Ascending aorta (tissue), 2 donors: ENCODE measurements at places on chromosomes 5 and 9.

- no peak for DNase-seq
- H3K36me3 ChIP-seq, result no peaks in the 10 kb centered on the region
- no peaks in the 10 kb centered on the region for H3K4me1 ChIP-seq
- H3K4me3 ChIP-seq, result no peak overlapping the region
- no peaks in the 10 kb centered on the region for H3K27me3 ChIP-seq
Measured at GRCh38 chr5:9776525-9776924, 146.4 kb upstream of the TAS2R1 start.

DNA sequence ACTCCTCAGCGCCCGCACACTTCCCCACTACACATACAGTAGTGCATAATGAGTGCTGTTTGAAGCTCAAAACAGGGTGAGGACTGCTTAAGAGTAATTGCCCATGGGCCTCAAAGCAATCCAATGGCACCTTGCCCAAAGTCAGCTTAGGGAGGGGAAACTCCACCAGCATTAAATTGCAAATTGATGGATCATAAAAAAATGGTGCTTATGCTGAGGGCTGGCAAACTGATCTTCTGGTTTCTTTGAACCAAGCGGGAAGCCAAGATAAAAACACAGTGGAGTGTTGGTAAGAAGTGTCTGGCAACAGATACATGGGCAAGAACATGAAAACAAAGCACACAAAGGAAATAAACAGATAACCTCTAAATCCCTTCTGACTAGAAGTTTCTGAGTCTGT, 28.0 kb downstream of the TLE1 start:
- DNase-seq, result no peak
- no peaks in the 10 kb centered on the region for H3K36me3 ChIP-seq
- H3K4me1 ChIP-seq, result peaks cover 3% of the 10 kb centered on the region

DNA sequence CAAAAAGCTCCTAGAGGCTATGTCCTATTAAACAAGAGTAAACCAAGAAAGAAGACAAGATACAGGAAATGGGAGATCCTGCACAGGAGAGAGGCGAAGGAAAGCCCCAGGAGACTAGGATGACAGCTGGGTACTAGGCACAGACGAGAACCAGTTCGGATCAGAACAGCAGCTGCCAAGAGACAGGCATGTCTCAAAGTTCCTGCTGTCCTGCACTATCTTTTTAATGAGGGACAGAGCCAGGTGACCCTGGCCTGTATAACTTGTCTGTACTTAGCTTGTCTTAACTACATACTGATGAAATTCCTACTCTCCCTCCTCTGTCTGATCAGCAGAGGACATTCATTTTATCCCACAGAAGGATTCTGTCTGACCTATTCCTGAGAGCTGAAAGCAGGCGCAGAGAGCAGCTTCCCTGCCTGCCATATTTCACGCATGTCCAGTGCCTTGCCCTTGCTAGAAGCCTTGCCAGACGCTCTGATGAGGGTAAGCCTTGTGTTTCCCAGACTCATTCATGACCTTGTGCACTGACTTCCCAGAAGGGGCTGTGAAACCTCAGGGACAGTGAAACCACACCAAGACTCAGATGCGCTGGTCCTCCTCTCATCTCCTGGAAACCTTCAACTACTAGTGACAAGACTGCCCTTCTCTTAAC, 24.7 kb downstream of the TSC1 start:
- peaks cover 74% of the 10 kb centered on the region for H3K36me3 ChIP-seq
- no peaks in the 10 kb centered on the region for H3K27me3 ChIP-seq
- DNase-seq, result no peak
- no peaks in the 10 kb centered on the region for H3K4me1 ChIP-seq

DNA sequence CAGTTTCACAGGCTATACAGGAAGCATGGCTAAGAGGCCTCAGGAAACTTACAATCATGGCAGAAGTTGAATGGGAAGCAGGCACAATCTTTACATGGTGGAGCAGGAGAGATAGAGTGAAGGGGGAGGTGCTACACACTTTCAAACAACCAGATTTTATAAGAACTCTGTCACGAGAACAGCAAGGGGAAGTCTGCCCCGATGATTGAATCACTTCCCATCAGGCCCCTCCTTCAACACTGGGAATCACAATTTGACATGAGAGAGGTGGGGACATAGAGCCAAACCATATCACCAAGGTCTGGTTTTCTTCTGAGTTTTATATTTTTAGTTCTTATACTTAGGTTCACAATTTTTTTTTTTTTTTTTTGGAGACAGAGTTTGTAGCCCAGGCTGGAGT, 16.1 kb downstream of the ZCCHC9 start:
- DNase-seq, result no peak
- peaks cover 12% of the 10 kb centered on the region for H3K36me3 ChIP-seq
- no peak overlapping the region for H3K4me3 ChIP-seq
- H3K27me3 ChIP-seq, result no peaks in the 10 kb centered on the region
- no peak overlapping the region for H3K27ac ChIP-seq
- no peaks in the 10 kb centered on the region for H3K4me1 ChIP-seq

DNA sequence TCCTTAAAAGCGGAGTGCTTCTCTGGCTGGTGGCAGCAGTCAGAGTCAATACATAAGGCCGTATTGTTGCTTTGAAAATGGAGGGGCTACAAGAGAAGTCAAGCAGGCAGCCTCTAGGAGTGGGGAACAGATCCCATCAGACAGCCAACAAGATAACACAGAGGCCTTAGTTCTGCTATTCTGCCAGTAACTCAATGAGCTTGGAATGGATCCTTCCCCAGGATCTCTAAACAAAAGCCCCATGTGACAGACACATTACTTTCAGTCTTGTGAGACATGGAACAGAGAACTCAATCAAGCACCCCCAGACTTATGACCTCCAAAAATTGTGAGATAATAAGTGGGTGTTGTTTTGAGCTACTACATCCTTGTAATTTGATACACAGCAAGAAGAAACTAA, 158.6 kb downstream of the RFX3 start:
- H3K4me1 ChIP-seq, result no peaks in the 10 kb centered on the region
- no peak overlapping the region for H3K4me3 ChIP-seq
- H3K27me3 ChIP-seq, result no peaks in the 10 kb centered on the region
- no peak for DNase-seq

- peaks cover 66% of the 10 kb centered on the region for H3K4me1 ChIP-seq
- H3K27me3 ChIP-seq, result no peaks in the 10 kb centered on the region
- H3K4me3 ChIP-seq, result no peak overlapping the region
- no peaks in the 10 kb centered on the region for H3K36me3 ChIP-seq
Measured at GRCh38 chr9:128094950-128095544, 27.0 kb downstream of the SLC25A25 start.

- no peak for DNase-seq
- H3K4me1 ChIP-seq, result no peaks in the 10 kb centered on the region
- no peaks in the 10 kb centered on the region for H3K27me3 ChIP-seq
- no peak overlapping the region for H3K27ac ChIP-seq
Measured at GRCh38 chr9:110284211-110284844, 28.0 kb upstream of the TXN start.

- DNase-seq, result no peak
- H3K27ac ChIP-seq, result no peak overlapping the region
Measured at GRCh38 chr5:92332039-92332438, 948.9 kb upstream of the ARRDC3 start.

DNA sequence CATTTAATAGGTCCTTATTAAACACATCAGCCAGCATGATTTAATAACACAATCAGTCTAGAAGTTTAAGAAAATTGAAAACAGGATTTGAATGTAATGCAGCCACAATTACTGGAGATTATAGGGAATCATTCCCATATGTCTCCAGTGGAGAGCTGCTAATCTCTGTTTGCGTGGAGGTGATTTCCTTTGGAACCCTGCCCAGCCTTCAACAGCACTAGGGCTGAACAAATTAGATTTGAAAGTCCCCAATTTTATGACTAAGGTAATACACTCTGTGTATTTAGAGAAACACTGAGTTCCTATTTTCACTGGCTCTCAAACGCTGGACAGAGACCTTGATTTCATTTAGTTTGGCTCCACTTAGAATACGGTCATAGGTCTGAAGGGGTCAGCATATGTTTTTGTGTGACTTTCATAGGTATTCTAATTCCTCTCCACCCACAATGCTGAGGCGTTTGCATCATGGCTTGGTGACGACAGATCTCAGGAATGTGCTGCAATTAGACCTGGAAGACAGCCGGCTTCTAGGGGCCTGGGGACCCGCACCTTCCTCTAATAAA, 508.3 kb downstream of the EBF1 start:
- peaks cover 20% of the 10 kb centered on the region for H3K4me1 ChIP-seq
- H3K27ac ChIP-seq, result peak overlapping the region; percentile 68
- peak; percentile 64 for DNase-seq
- no peak overlapping the region for H3K4me3 ChIP-seq

- no peak overlapping the region for H3K4me3 ChIP-seq
- no peak for DNase-seq
- no peak overlapping the region for H3K27ac ChIP-seq
Measured at GRCh38 chr5:169304175-169304574, 3.2 kb upstream of the SLIT3 start.

DNA sequence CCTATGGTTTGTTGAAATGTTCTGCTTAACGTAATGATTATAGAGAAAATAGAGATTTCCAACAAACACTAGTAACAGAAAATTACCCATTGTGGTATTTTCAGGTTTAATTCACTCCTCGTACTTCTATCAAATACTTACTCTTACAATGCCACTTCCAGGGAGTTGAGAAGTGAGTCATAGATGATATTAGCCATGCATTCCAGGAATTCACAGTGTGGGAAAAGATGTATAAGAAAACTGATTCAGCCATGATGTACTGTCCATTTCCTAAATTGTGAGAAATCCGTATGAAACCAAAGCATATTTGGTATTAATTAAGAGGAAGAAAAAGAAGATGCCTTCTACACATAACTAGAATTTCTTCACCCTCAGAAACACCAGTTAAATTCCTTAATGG, 1854.6 kb upstream of the WWC1 start:
- no peak overlapping the region for H3K4me3 ChIP-seq
- H3K36me3 ChIP-seq, result no peaks in the 10 kb centered on the region
- H3K27me3 ChIP-seq, result no peaks in the 10 kb centered on the region
- no peak overlapping the region for H3K27ac ChIP-seq

DNA sequence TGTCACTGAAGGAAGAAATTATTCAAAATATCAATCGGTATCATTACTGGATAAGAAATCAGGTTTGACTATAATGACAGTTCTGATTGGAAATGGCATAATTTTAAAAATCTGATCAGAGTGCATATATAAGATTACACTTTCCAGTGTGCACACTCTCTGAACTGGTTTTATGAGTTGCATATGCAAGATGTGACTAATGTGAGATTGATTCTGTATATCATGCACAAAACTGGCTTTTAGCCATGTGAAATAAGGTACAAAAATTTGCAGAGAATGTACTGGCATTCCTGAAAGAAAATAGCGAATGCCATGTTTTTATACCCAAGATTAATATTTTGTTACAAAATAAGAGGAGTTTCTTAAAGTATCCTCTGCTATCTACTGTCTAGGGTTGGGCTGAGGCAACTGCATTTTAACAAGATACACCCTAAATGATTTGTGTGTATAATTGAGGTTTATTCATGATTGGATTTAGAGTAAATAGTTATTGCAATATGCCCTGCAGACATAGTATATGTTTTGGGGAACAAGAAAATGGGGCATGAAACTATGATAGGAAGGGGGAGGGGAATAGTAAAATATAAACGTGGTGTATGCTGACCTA, 70.7 kb downstream of the LNPEP start:
- DNase-seq, result no peak
- H3K27ac ChIP-seq, result no peak overlapping the region
- H3K36me3 ChIP-seq, result peaks cover 24% of the 10 kb centered on the region
- no peak overlapping the region for H3K4me3 ChIP-seq

DNA sequence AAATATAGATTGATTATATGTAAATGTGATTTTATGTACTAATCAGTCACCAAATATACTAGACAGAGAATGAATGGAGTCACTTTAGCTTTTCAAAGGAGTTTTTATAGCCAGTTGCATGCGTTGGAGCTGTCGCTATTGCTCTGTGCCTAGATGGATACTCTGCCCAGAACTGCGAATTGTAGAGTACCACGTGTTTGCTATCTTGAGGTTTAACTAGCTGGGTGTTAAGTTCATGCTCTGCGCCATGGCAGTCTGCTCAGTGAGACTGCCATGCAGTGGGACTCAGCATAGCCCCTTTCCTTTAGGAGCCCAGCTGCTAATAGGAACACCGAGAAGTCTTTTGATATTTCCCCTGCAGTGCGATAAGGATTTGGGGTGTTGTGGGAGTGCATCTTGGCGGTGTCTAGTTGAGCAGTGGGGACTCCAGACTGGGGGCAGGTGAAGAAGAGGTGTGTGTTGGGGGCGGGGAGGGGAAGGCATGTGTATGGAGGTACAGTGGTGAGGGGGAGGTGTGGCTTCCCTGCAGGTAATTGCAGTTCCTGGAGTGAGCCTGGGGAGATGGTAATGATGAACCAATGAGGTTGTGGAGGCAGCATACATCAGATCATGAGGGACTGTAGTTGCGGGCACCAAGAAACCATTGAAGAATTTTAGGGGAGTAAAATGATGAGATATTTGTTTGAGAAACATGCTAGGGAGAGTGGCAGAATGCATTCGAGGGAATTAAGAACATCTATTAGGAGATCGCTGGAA, 118.9 kb downstream of the TRIO start:
- no peaks in the 10 kb centered on the region for H3K27me3 ChIP-seq
- no peak overlapping the region for H3K4me3 ChIP-seq
- DNase-seq, result no peak
- no peaks in the 10 kb centered on the region for H3K4me1 ChIP-seq
- H3K36me3 ChIP-seq, result no peaks in the 10 kb centered on the region

GRCh38 chr9:85014292-85014691, 344.8 kb downstream of the NTRK2 start:
- DNase-seq, result no peak
- H3K4me3 ChIP-seq, result no peak overlapping the region
- no peak overlapping the region for H3K27ac ChIP-seq
- H3K27me3 ChIP-seq, result no peaks in the 10 kb centered on the region
- H3K36me3 ChIP-seq, result no peaks in the 10 kb centered on the region
- no peaks in the 10 kb centered on the region for H3K4me1 ChIP-seq

GRCh38 chr9:123642291-123643278, 286.6 kb downstream of the CRB2 start:
- peaks cover 4% of the 10 kb centered on the region for H3K4me1 ChIP-seq
- no peak overlapping the region for H3K27ac ChIP-seq
- H3K27me3 ChIP-seq, result no peaks in the 10 kb centered on the region
- peak overlapping the region; percentile 30 for H3K4me3 ChIP-seq
- no peak for DNase-seq

DNA sequence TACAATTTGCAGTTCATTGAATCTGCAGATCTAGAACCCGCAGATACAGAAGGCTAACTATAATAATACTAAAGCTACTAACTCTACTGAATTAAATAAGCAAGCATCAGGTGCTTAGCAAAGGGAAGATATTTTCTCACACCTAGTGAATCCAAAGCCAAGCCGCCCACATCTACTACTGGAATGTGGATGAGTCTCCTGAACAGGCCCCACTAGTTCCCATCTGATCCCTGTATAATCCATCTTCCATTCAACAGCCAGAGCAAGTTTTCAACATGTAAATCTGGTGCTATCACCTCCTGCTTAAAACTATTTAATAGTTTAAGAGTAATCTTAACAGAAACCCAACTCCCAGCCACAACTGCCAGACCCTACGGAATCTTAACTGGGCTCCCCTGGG, 18.9 kb downstream of the ARL15 start:
- no peak overlapping the region for H3K4me3 ChIP-seq
- no peaks in the 10 kb centered on the region for H3K4me1 ChIP-seq
- no peak overlapping the region for H3K27ac ChIP-seq

- H3K4me1 ChIP-seq, result peaks cover 3% of the 10 kb centered on the region
- no peak overlapping the region for H3K4me3 ChIP-seq
- no peak overlapping the region for H3K27ac ChIP-seq
Measured at GRCh38 chr9:77456829-77457437, 191.2 kb downstream of the GNA14 start.
